ENCODE measurements at places on chromosomes 1 and 21.

DNA sequence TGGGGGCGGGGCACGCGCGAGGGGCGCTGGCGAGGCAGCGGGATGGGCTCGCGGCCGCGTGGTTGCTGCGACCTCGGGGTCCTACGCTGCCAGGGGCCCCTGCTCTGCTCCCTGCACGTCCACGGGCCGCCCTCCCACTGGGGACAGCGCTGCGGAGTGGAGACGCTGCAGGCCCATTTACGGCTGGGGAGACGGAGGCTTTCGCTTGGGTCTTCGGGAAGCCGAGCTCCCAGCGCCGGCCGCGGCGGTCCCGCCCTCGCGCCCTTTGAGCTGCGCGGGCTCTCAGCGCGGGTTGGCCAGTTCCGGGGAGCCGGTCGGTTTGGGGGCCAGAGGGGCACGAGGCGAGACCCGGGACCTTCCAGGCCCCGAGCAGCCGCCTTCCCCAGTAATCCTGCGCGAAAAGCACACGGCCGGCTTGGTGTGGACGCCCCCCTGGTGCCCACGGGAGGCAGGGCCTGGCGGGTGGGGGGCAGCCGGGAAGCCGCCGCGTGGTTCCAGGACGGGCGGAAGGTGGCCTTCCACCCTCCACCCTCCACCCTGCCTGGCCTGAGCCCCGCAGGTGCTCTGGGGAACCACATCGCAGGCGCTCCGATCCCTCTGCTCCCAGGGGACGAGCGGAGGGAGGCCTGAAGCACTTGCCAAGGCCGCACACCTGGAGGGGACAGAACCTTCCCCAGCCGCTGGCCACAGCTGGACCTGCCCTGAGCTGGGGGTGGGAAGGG, 570 bp upstream of the PEX10 start:
- DNase-seq = peak; percentile 38

- DNase-seq = peak; percentile 26
These were observed 32.1 kb upstream of the APOBEC4 start for GRCh38 chr1:183685112-183685713.

GRCh38 chr21:44694776-44695175, 2.2 kb upstream of the KRTAP10-12 start:
- DNase-seq = no peak

DNA sequence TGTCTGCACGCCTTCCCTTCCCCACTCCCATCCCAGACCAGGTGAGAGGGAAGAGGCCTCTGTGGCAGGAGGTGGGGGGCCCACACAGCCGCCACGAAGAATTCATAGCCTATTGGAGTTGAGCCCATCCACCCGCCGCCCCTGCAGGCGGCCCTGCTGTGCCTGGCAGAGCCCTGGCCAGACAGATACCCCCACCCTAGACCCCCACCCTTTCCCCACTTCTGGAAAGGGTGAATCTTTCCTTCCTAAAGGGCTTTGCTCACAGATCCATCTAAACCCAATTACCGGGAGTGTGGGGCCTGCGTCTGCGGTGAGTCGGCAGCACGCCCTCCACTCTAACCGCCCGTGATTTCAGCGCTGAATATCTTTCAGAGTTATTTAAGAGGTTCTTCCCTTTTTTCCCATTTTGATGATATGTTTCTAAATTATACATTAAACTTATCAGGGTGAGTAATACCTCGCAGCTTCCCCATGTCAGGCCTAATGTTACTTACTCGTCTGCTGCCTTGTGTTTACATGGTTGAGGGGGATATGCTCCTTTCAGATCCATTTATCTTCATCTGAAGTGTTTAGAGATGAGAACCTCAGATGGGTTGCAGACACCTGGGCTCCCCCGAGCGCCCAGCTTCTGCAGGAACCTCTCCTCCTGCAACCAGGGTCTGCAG, 183.9 kb upstream of the VAMP3 start:
- DNase-seq = no peak

GRCh38 chr1:8238141-8239038, 79.5 kb upstream of the SLC45A1 start:
- peak; percentile 74 for DNase-seq

DNA sequence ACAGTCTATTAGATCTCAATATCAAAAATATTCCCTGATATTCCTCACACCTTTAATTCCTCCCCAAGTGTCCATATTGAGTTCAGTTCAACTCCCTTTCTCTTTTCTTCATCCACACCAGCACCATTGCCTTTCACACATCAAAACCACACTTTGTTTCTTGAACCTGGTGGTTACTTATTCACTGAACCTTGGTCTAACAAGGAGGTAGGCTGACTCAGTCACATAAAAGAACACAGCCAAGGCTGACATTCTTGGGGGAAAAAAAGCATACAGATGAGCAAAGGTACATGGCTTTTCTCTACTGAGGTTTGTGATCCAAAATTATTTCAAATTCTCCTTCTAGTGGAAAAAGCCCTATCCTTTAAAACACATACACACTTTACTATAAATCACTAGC, 131.7 kb upstream of the USH2A start:
- DNase-seq = no peak

DNA sequence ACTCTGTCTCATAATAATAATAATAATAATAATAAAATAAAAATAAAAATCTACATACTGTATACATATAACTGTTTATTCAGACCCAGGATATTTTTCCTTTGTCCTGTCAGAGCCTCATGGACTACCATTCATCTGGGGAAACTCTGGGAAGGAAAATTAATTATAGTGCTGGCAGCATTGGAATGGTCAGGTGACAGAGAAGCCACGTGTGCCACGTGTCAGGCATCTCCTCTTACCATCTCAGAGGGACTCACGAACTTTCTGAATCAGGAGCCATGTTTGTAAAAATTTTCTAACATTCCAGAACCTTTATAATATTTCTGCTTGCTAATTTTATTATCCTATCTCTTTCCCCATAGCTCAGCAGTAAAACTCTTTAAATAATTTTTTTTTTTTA, 97.8 kb upstream of the HNRNPU start:
- DNase-seq = no peak

- no peak for DNase-seq
These were observed 2.8 kb upstream of the S100B start for GRCh38 chr21:46607636-46608035.

- DNase-seq = no peak
These were observed 77.7 kb upstream of the C1orf87 start for GRCh38 chr1:60151311-60151710.

DNA sequence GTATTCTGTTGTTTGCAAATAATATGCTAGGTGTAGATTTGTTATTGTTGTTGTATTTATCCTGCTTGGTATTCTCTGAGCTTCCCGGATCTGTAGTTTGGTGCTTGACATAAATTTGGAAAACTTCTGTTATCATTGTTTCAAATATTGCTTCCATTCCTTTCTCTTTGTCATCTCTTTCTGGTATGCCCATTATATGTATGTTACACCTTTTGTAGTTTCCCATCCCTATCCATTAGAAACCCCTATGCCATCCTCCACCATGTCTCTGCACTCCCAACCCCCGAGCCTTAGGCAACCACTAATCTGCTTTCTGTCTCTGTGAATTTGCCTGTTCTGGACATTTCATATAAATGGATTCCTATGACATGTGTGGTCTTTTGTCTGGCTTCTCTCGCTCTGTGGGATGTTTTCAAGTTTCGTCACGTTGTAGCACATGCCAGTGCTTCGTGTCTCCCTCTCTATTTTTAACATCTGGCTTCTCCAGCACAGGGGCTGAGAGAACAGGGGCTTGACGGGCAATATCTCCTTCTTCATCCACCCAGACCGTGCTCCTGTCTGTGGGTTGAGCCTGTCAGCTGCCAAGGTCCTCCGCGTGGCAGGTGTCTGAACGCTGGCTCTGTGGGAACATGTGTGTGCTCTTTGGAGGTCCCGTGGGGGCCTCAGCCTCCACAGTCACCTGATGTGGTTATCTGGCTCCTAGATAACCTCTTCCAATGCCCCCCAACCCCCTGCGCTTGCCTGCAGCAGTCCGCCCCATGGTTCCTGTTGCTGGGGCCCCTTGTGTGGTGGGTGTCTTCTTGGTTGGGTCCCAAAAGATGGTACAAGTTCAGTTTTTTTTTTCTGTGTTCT, 32.8 kb upstream of the MAN1C1 start:
- DNase-seq = no peak

DNA sequence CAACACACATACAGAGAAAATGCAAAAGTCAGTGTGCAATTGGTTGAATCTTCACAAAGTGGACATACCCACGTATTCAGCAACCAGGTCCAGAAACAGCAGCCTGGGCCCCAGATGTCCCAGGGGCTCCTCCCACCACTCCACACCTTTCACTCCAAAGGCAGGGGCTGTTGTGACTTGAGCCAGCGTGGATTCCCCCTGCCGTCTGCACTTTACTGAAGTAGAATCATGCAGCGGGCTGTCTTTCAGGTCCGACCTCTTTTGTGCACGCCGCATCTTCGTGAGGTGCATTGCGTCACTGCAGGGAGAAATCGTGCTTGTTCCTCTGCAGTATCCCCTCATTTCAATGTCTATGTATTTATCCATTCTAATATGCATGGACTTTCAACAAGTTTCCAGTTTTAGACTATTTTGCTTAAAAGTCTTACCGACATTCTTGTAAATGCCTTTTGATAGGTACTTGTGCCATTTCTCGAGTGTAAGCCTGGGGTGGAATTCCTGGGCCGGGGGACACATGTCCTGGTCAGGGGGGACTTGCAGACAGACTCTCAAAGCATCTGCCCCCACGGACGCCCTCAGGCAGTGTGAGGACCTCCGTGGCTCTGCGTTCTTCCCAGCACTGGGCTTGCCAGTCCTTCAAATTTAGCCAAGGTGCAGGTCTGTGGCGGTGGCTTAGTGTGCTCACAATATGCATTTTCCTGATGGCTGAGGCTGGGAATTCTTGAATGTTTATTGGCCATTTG, 29.3 kb upstream of the ACTRT2 start:
- no peak for DNase-seq

GRCh38 chr1:155218854-155219591, 10.5 kb downstream of the MTX1 start:
- peak; percentile 54 for DNase-seq

DNA sequence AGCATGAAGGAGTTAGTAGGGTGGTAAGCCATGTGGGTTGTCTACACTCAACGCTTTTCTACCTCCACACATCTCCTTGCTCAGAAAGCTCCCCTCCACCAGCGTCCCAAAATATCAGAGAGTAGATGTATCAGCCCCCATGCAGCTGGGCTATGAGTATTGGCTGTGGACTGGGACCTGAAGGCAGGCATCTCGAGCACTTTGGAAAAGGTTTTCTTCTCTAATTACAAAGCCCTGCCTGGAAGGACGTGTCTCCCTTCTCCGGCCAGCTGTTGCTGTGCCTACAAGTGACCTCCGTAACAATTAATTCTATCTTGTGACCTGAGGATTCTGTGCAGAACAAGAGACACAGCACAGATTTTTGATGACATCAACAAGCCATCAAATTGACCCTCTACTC, 142.0 kb upstream of the RUNX1 start:
- no peak for DNase-seq

DNA sequence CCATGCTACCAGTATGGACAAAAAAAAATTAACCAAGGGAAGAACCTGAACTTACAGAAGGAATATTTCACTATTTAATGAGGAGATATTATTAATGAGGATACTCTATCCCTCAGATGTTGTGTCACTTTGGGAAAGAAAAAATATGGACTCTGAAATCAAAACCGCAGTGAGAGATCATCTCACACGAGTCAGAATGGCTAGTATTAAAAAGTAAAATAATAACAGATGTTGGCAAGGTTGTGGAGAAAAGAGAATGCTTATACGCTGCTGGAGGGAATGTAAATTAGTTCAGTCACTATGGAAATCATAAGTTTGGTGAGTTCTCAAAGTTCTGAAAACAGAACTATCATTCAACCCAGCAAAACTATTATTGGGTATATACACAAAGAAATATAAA, 30.9 kb downstream of the TNFSF4 start:
- peak; percentile 50 for DNase-seq

- DNase-seq = no peak
These were observed 119.1 kb upstream of the C1orf174 start for GRCh38 chr1:4019147-4019521.

DNA sequence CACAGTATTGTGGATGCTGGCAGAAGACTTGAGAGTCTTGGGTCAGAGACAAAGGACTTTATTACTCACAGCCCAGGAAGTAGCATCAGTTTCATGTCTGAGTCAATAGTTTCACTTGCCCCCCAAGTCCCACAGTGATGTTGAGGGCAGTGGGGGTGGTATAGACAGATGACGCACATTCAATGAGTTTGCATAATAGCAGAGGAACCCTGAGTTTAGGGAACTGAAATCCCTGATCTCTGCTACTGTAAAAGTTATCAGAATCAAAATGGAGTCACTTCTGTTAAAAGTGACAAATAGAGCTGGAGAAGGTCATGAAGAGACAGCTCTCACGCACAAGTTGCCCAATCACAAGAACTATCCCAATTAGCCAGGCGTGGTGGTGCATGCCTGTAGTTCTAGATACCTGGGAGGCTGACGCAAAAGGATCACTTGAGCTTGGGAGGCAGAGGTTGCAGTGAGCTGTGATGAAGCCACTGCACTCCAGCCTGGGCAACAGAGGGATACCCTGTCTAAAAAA, 11.5 kb upstream of the HCRTR1 start:
- DNase-seq = peak; percentile 39

DNA sequence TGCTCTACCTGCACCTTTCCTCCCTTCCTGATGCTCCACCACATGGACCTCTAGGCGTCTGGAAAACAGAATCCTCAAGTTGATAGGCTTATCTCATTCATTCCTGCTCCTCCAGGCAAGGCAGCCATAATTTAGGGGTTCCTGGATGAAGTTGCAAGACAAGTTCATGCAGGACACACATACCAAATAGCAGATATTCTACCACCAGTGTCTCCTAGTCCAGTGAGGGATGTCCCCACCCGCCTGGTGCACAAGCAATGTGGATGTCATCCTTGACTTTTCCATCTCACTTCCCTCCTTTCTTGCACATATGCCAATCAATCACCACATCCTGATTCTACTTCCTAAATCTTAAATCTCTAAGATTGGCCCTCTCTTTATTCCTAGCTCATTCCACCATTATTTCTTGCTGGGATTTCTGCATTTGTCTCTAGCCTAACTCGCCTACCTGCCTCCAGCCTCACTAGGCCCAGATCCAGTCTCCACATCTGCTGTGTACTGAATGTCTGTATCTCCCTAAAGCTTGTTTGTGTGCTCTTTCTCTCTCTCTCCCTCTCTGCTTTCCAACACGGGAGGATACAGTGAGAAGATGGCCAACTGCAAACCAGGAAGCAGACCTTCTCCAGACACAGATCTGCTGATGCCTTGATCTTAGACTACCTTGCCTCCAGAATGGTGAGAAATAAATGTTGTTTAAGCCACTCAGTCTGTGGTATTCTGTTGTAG, 40.5 kb downstream of the CD34 start:
- no peak for DNase-seq

DNA sequence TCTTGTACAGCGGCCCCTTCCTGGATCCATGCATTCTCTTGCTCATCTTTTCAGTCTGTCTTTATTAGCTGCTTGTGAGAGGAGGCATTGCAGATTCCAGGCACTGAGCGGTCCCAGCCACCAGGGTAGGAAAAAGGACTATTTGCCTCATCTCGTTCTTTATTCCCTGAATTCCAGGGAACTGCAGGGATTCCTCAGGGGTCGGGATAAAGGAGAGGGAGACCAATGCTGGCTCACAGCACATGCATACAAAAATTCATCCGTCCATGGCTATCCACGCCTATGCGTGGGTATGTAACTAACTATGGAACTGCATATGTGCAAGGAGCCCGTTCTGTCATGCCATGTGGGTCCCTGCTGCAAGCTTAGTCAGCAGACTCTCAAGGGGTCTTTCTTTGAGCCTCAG, 879 bp upstream of the PLPPR5 start:
- no peak for DNase-seq

GRCh38 chr21:44792702-44793591, 8.7 kb downstream of the UBE2G2 start:
- DNase-seq = peak; percentile 32

- no peak for DNase-seq
These were observed 926 bp upstream of the SH3D21 start for GRCh38 chr1:36304970-36305914.

Data from fibroblast of gingiva (primary cell).